ENCODE measurements at places on chromosomes 2 and 18. TPM values are rescaled to one million over a fixed set of nuclear protein-coding genes. Genes with fewer than 3 reads are reported as not detected.

Gene ELAC1
- total RNA-seq, result 5.5 TPM

Gene ASNSD1
- 20.0 TPM for total RNA-seq

- peak; percentile 25 for ATAC-seq
Observed at GRCh38 chr18:78571831-78572347, 407.7 kb upstream of the SALL3 start.

- ATAC-seq, result peak; percentile 100
Observed at GRCh38 chr2:32627814-32628579, at the start of gene TTC27. TSS of gene TTC27 (plus strand) at chr2:32628050. CDS start at chr2:32628293, 243 bp downstream.

DNA sequence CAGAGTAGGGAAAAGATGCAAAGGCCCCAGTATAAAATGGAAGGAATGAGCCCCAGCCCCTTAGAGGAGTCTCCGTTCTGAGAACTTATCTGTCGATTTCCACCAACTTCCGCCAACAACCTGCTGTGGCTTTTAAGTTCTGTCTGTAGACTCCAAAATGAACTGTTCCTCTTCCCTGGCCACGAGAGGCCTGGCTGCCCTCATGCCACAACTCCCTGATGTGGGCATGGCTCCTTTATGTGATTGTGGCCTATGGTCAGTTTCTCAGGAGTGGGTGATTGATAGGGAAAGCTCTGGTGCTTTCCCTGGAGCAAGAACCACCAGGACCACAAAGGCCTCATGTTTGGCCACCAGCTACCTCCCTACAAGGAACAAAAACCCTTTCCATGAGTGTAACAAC, 18.8 kb upstream of the CD207 start:
- no peak for ATAC-seq

DNA sequence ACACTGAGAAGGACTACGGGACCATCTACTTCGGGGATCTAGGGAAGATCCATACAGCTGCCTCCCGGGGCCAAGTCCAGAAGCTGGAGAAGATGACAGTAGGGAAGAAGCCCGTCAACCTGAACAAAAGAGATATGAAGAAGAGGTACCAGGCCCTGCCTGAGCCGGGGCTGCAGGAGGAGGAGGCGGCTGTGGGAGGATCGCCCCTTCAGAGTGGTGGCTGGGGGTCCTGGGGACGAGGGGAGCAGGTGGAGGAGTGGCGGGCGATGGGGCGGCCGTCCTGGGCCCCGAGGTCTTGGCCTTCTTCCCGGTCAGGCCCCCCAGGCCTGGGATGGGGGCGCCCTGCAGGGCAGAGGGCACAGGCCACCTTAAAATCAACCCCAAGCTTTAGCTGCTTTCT, 524 bp downstream of the ANKRD30B start:
- ATAC-seq, result no peak

GRCh38 chr2:186027922-186028321, 289.3 kb downstream of the FSIP2 start:
- ATAC-seq, result no peak

DNA sequence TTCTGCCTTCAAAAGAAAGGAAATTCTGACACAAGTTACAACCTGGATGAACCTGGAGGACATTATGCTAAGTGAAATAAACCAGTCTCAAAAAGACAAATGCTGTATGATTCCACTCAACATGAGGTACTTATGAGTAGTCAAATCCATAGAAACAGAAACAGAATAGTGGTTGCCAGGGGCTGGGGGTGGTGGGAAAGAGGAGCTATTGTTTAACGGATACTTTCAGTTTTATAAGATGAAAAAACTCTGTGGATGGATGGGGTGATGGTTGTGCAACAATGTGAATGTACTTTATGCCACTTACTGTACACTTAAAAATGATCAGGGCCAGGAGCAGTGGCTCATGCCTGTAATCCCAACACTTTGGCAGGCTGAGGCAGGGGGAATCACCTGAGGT, 15.4 kb downstream of the SLC35F5 start:
- no peak for ATAC-seq

DNA sequence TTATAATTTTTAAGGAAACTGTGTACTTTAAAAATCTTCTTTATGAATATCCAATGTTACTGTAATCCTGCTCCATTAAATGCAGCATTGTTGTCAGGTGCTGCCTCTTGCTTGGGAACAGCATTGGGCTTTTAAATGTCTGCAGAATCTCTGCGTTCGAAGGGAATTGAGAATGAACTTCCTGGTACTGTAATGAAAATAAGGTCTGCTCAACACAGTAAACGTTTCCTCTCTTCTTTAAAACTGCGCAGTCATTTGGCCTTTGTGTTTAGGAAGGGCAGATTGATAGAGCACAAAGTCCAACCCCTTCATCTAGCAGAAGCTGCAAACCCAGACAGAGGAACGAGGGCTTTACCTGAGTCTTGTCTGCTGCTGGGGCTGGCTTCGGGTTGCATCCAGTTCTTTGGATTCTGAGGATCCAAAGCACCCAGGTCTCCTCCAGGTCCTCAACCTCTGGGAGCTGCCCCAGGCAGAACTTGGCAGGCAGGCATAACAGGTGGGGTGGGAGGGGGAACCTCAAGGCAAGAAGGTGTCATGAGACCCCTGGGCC, 104.5 kb downstream of the UGGT1 start:
- no peak for ATAC-seq

- ATAC-seq, result no peak
Observed at GRCh38 chr2:18045230-18045629, 166.8 kb downstream of the KCNS3 start.

DNA sequence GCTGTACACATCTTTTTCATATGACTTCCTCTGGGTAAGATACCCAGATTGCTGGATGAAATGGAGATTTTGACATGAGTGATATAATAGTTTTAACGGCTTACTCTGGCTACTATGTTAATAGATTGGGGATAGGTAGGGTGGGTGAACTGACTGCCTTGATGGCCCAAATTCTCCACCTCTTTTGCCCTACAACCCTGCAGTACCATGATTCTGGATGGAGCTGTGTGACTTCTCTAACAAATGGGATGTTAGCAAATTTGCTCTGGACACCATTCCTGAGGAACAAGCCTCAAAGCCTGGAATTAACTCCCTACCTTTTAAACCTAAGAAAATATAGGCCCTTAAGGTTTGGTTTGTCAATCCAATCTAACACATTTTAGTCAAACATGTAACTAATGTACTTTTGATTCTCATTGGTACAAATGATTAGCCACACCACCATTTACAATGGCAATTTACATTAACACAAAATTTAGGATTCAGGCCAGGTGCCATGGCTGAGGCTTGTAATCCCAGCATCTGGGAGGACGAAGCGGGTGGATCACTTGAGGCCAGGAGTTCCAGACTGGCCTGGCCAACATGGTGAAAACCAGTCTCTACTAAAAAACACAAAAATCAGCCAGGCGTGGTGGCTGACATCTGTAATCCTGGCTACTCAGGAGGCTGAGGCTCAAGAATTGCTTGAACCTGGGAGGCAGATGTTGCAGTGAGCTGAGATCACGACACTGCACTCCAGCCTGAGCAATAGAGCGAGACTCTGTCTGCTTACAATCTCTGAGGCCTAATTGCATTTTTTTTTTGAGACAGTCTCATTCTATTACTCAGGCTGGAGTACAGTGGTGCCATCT, 12.8 kb downstream of the CLK1 start:
- ATAC-seq, result no peak

- no peak for ATAC-seq
Observed at GRCh38 chr2:75453384-75454240, 107.1 kb downstream of the EVA1A start.

DNA sequence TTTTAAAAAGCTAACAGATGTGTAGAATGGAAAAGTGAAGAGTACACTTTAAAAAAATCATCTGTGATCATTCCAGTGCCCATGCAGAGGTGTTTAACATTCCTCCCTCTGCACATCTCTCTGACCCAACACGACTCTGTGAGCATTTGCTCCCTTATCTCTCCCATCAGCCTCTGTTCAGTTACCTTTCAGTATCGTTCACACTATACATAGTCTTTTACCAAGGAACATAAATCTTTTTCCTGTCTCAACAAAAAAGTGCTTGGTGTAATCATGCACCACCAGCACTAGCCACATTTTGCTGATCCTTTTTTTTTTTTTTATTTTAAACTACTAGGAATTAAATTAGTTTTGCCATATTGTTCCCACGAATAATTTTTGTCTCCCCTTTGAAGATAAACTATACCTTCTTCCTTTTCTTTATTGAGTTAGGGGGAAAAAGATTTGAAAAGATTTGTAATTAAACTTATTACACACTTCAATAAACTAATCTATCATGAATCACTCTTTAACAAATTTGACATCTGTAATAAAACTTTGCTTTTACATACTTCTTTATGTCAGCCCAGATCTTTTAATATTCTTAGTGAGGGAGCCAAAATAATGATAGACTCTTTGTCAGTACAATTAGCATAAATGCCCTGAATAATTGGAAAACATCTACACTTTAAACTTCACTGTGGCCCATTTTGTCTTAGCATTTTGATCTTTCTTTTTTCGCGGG, 489.8 kb upstream of the FANCL start:
- ATAC-seq, result no peak

- ATAC-seq, result no peak
Observed at GRCh38 chr2:135996304-135996703, 10.9 kb upstream of the DARS1 start.

GRCh38 chr2:16656784-16657391, 8.7 kb downstream of the CYRIA start:
- ATAC-seq, result peak; percentile 28

GRCh38 chr2:187403568-187404260, 44.3 kb downstream of the CALCRL start:
- no peak for ATAC-seq

GRCh38 chr18:54261894-54262293, 7.4 kb upstream of the POLI start:
- ATAC-seq, result no peak

Gene ME2
- 16.7 TPM for total RNA-seq

- ATAC-seq, result no peak
Observed at GRCh38 chr2:78540255-78540654, 485.2 kb upstream of the REG3G start.

Gene EPB41L3
- 16.3 TPM for total RNA-seq

- ATAC-seq, result no peak
Observed at GRCh38 chr2:68837861-68838341, 33.3 kb downstream of the BMP10 start.

DNA sequence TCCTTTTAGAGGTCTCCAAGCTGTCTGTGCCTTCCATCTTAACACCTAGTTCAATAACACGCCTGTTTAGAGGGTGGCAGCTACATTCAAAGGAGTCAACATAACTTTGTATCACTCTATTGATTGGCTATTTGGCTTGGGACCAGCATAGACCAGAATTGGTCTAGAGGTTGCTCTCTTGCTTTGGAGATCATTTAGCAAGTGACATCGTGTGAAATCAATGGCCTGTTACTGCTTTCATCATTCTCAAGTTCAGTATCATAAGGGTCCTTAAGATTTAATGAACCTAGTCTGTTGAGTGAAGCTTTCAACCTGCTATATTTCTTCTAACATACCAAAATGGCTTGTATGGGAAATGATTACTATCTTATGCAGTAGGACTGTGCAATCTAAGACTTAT, 768.2 kb downstream of the NRXN1 start:
- ATAC-seq, result no peak

DNA sequence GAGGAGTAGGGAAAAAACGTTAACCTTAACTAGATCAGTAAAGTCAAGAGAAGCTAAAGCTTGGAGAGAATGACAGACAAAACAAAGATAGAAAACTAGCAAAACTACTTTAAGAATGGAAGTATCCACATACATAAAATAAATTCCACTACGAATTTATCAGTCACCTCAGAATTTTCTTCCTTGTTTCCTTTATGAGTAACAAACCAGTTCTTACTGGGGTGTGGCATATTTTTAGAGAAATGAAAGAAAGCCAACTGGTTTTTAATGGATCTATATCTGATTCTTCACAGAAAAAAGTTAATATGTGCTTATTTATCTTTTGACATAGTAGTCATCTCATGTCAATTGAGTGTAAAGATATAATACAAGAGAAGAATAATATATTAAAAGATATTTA, 2033.7 kb upstream of the CELF4 start:
- peak; percentile 44 for ATAC-seq

DNA sequence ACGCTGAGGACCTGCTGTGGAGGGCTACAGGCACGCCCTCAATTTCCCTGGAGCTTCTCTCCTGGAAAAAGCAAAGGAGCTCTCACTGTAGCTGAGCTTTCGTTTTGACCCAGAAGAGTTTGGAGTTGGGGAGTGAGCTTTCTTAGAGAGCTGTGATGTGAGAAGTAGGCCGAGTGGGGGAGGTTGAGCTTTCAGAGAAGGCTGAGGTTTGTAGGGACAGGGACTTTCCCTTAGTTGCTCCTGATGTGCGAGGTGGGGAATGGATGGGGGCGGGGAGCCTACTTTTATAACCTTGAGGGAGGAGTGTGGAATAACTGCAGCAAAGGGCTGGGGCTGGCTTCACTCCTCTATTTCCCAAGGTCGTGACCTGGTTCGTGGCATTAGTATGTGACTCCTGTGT, 47.1 kb downstream of the ZNF532 start:
- ATAC-seq, result no peak

Gene OTOF
- total RNA-seq, result not detected

GRCh38 chr2:174344716-174345461, 10.1 kb downstream of the SP9 start:
- ATAC-seq, result peak; percentile 50

DNA sequence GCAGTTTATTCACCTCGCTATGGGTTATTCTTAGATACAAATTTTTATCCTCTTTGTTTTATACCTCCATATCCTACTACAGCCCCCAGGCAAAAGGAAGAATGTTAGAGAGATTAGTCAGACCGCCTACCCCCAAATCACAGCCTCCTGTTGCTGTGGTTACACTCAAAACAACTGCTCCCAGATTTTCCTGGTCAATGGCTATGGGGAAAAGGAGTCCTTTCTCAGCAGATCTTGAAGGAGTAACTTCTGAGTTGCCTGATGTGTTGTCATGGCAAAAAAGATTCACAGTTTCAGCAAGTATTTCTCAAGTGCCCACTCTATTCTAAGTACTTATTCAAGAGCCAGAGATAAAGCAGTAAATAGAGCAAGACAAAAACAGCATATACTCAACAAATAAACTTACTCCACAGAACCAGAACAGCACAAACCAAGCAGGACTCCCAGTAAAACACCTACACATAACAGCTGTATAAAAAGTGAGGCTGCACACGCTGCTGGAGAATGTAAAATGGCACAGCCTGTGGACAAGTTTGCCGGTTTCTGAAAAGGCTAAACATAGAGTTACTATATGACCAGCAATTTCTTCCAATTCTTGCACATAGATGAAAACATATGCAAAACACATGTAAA, 104.8 kb downstream of the NOL10 start:
- no peak for ATAC-seq

GRCh38 chr2:202491514-202491913, 115.4 kb downstream of the BMPR2 start:
- ATAC-seq, result no peak
